NCI-H2081 treated with DMSO at 0.1 percent for 48 hours (cell line): ENCODE measurements at places on chromosomes 7 and 10.

DNA sequence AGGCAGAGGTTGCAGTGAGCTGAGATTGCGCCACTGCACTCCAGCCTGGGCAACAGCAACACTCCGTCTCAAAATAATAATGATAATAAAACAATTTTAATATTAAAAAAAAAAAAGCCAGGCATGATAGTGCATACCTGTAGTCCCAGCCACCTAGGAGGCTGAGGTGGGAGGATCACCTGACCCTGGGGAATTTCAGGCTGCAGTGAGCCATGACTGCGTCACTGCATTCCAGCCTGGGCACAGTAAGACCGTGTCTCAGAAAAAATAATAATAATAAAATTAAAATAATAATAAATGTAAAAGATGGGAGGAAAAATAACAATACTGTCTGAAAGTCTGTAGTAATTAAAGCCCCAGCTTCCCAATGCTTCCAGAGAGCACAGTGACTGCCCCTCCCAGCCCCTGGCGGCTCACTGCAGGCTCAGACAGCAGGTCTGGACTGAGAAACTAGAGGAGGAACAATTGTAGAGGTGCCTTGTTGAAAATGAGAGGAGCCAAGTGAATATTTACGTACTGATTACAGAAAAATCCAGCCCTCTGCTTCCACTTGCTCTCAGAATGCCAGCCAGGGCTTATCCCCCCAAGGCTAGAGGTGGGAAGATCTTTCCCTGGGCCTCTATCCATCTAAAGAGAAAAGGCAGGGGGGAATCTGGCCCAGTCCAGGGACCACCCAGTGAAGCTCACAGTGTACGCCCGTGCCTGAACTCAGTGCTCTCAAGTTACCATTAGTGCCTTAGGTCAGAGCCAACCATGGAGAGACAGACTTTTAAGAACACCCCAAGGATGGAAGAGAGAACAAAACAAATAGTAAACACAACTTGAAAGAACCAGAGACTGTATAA, 112.8 kb downstream of the PARD3 start:
- no peak for DNase-seq

DNA sequence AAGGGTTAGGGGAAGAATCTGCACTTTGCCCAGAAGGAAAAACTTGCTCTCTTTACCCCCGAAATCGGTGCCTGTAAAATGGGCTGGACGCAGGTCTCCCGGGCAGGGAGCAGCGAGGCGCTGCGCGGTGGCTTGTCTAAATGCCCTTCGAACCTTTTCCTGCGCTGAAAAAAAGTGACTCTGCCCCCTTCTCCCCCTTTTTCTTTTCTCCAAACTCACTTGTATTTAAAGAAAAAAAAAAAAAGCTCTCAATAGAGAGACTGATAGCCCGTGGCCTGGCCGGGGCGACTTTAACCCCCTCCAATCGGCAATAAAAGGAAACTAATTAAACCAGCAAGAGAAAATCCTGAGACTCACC, 286 bp downstream of the SP8 start:
- no peak for DNase-seq

DNA sequence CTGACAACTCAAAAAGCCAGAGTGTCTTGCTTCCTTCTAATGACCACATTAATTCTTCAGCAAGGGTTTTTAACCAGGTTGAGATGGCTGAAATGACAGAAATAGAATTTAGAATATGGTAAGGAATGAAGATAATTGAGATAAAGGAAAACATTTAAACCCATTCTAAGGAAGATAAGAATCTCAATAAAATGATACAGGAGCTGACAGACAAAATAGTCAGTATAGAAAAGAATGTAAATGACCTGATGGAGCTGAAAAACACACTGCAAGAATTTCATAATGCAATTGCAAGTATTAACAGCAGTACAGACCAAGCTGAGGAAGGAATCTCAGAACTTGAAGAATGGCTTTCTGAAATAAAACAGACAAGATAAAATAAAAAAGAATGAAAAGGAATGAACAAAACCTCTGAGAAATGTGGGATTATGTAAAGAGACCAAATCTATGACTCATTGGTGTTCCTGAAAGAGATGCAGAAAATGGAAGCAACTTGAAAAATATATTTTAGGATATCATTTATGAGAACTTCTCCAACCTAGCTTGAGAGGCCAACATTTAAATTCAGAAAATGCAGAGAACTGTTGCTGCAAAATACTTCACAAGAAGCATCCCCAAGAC, 87.1 kb downstream of the SAMD9 start:
- no peak for DNase-seq

DNA sequence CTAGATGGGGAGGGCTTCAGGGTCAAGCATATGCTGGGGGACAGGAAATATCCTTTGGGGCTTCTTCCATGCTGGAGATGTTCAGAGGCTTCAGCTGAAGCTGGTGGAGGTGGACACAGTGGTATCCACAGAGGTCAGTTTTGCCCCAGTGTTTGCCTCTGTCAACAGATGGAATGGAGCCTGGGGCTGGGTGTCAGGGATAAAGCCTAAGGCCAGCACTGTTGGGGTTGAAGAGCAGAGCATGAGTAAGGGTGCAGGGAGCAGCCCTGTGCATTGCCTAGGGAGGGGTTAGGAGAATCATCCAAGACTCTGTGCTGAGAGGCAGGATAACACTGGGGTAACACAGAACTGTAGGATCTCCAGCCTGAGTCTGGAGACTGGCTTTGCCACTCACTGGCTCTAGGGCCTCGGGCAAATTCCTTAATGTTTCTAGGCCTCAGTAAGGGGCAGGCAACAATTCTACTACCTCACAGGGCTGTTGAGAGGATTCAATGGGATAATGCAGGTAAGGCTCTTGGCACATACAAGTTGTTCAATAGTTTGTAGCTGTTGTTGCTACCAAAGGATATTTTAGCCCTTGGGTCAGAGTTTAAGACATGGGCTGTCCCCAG, 21.8 kb upstream of the MYL7 start:
- no peak for DNase-seq

GRCh38 chr7:17915796-17916195, 24.5 kb downstream of the SNX13 start:
- DNase-seq: no peak

DNA sequence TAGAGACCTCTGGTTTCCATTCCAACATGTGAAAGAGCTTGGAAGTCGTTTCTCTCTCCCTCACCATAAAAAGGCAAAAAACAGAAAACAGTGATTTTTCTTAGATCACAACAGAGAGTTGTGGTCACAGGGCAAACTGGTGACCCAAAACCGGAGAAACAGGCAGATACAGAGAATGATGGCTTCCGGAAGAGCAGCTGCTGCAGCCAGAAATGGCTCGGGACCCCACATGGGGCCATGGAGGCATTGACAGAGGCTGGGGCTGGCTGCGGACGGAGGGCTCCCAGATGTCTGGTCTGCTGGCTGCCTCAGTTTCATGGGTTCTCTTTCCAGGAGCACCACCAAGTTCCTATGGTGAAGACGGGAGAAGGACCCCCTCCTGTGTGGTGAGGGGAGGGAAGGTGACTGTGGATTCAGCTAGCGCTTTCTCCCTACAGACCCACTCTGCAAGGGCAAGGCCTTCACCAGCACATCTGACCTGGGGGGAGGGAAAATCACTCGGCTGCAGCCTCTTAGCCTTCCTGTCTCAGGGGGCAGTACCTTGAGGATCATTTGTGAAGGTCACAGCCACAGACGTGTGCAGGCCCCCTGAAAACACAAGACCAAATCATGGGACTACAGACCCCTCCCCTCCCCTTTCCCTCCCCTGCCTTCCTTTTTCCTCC, 81.4 kb downstream of the WDR37 start:
- DNase-seq: no peak
